Sigmoid colon (tissue), 7 donors: ENCODE measurements at places on chromosomes 7 and 10. TPM values are rescaled to one million over a fixed set of nuclear protein-coding genes. Genes with fewer than 3 reads are reported as not detected.
A peak's percentile ranks its signal among the peaks of the same experiment; 100 is the strongest.

Gene PPA1
- total RNA-seq, result 99.5 TPM

- no peak overlapping the region for H3K4me3 ChIP-seq
- no peaks in the 10 kb centered on the region for H3K4me1 ChIP-seq
- no peak overlapping the region for H3K27ac ChIP-seq
Observed at GRCh38 chr7:103307503-103308231, 10.4 kb downstream of the PMPCB start.

Gene NKX2-3
- total RNA-seq, result 49.9 TPM

Gene LIPK
- not detected for total RNA-seq

Gene CALHM1
- total RNA-seq, result not detected

Gene TMEM130
- 3.2 TPM for total RNA-seq

DNA sequence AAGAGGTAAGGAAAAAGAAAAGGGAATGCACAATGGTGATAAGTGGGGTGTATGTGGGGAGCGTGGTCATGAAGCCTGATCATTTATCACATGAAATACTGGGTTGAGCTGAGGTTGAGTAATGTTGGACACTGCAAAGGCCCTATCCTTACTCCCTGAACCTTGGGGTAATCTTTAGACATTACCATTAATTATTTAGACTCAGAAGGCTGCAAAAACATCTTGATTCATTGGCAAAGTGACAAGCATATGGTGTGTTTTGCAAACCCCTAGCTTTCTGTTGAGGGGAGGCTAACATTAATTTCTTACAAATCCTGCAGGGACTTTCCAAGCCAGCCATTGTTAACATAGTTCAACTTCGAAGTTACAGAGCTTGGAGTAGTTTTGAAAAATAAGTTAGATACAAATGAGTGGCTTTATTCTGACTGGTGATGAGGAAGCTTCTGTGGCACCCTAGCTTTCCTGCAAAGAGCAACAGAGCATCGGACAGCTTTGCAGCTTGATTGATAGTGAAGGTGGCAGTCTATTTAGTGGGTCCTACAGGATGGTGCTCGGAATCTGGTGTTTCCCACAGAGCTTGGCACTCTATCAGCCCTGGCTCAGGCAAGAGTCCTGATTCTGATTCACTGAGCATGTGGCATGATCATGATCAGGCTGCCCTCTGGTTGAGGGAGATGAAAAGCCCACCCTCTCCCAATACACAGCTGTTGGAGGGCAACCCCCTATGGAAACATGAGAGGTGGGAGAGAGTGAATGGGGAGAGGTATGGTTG is 153.7 kb upstream of the NPVF start:
- no peak overlapping the region for H3K4me3 ChIP-seq
- H3K36me3 ChIP-seq, result no peaks in the 10 kb centered on the region
- H3K27me3 ChIP-seq, result no peaks in the 10 kb centered on the region
- H3K4me1 ChIP-seq, result peaks cover 20% of the 10 kb centered on the region
- DNase-seq, result no peak

DNA sequence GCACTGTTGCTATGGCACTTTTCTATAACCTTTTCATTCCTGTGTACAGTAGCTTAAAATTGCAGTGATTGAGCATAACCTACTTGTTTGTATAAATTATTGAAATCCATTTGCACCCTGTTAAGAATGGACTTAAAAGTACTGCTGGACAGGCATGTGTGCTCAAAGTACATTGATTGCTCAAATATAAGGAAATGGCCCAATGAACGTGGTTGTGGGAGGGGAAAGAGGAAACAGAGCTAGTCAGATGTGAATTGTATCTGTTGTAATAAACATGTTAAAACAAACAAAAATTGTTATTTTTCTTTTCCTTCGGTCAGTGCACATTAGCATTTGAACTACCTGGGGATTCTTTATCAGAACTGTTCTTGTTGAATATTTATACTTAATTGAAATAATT is 57.1 kb upstream of the BAMBI start:
- H3K4me3 ChIP-seq, result no peak overlapping the region
- H3K36me3 ChIP-seq, result peaks cover 3% of the 10 kb centered on the region
- H3K27ac ChIP-seq, result no peak overlapping the region
- H3K27me3 ChIP-seq, result no peaks in the 10 kb centered on the region
- no peaks in the 10 kb centered on the region for H3K4me1 ChIP-seq
- no peak for DNase-seq

GRCh38 chr10:48983648-48984351 is 44.2 kb upstream of the LRRC18 start:
- no peak overlapping the region for H3K4me3 ChIP-seq
- H3K27ac ChIP-seq, result no peak overlapping the region

DNA sequence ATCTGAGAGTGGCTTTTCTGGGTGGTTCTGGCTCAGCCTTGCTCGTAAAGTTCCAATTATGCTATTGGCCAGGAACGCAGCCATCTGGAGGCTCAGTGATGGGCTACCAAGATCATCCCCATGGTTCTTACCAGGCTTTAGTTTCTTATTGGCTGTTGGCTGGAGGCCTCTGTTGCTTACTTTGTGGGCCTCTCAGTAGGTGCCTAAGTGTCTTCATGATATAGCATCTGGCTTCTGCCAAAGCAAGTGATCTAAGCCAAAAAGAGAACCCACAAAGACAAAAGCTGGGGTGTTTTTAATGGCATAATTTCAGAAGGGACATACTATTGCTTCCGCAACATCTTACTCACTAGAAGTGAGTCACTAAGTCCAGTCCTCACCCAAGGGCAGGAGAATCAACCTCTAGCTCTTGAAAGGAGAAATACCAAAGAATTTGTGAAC is 132.0 kb upstream of the MDFIC start:
- H3K36me3 ChIP-seq, result no peaks in the 10 kb centered on the region
- no peak overlapping the region for H3K27ac ChIP-seq
- no peaks in the 10 kb centered on the region for H3K4me1 ChIP-seq
- DNase-seq, result no peak
- H3K4me3 ChIP-seq, result no peak overlapping the region
- H3K27me3 ChIP-seq, result no peaks in the 10 kb centered on the region

DNA sequence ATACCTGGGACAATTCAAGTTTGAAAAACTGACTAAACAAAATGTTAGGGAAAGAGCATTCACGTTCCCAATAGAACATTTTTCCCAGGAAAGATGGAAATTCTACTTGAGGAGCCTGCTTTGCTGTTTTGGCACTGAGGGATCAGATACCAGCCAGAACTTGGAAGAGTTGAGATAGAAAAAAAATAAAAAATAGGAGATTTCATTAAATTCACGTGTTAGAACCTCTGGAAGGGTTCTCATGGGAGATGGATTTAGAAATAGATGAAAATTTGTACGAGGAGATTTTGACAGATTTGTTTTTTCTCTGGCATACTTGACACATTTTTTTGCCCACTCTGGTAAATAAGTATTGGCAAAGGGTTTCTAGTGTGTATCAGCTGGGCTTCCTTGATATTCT is 63.7 kb downstream of the CELF2 start:
- H3K27me3 ChIP-seq, result no peaks in the 10 kb centered on the region
- H3K27ac ChIP-seq, result no peak overlapping the region
- H3K36me3 ChIP-seq, result no peaks in the 10 kb centered on the region
- peaks cover 24% of the 10 kb centered on the region for H3K4me1 ChIP-seq
- no peak for DNase-seq

DNA sequence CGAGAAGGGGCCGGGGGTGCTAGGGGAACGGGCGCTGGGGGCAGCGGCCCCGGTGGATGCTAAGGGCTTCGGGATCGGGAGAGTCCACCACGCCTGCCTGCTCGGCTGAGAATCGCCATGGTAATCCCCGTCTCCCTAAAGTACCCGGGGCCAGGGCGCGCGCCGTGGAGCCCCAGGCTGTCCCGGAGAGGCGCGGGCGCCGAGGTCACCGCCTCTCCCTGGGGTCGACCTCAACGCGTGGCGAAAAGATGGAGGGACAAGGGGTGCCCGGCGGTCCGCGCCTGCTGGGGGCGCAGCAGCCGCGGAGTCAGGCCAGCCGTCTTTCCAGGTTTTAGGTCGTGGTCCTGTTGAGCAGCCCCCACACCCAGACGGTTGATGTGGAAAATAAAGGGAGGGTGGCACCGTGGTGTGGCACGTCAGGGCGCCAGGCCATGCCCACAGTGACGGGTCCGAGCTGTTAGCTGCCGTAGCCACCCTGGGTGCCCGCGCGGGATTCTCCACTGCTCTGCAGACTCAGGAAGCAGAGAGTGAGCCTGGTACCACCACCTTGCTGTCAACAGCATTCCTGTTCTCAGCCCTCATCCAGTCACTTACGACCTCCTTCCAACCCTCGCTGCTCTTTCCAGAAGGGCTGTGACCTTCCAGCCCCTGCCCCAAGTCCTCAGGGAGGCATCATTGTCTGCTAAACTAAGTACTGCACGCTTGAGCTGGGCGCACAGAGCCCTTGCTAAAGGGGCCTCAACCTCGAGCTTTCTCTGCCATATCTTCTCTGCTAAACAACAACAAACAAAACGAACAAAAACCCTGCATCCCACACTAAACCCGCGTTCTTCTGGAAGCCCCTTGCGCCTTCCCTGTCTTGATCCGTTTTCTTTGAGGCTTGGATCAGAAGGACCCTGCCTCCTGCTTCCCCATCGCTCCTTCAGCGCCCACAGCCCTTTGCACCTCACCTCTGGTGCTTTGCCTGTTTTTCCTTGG is 666 bp downstream of the SMKR1 start:
- peaks cover 8% of the 10 kb centered on the region for H3K4me1 ChIP-seq
- no peaks in the 10 kb centered on the region for H3K36me3 ChIP-seq
- peak overlapping the region; percentile 52 for H3K4me3 ChIP-seq
- no peak for DNase-seq
- no peak overlapping the region for H3K27ac ChIP-seq
- H3K27me3 ChIP-seq, result peaks cover 16% of the 10 kb centered on the region

Gene KIF20B
- total RNA-seq, result 1.7 TPM

- DNase-seq, result no peak
- H3K4me1 ChIP-seq, result no peaks in the 10 kb centered on the region
- H3K27me3 ChIP-seq, result no peaks in the 10 kb centered on the region
- no peaks in the 10 kb centered on the region for H3K36me3 ChIP-seq
- H3K4me3 ChIP-seq, result no peak overlapping the region
- no peak overlapping the region for H3K27ac ChIP-seq
Observed at GRCh38 chr7:23287612-23288011, 11.5 kb upstream of the MALSU1 start.

DNA sequence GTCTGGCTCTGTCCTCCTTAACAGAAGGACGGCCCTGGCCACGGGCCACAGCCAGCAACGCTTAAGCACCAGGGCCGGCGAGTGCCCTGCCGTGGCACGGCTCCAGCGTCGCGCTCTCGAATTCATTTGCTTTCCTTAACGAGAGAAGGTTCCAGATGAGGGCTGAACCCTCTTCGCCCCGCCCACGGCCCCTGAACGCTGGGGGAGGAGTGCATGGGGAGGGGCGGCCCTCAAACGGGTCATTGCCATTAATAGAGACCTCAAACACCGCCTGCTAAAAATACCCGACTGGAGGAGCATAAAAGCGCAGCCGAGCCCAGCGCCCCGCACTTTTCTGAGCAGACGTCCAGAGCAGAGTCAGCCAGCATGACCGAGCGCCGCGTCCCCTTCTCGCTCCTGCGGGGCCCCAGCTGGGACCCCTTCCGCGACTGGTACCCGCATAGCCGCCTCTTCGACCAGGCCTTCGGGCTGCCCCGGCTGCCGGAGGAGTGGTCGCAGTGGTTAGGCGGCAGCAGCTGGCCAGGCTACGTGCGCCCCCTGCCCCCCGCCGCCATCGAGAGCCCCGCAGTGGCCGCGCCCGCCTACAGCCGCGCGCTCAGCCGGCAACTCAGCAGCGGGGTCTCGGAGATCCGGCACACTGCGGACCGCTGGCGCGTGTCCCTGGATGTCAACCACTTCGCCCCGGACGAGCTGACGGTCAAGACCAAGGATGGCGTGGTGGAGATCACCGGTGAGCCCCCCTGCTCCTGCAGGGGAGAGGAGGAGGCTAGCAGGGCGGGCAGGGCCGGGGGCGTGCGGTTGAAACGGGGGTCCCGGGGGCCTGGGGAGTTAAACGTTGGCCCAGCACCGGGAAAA is at the start of gene HSPB1:
TSS of gene HSPB1 (plus strand) at position 327 of the 855 bp plus-strand sequence. CDS start at position 367, 40 bp downstream.
- peaks cover 46% of the 10 kb centered on the region for H3K4me1 ChIP-seq
- H3K27ac ChIP-seq, result peak within 1 kb of the TSS; percentile 99
- no peaks in the 10 kb centered on the region for H3K27me3 ChIP-seq
- peak within 1 kb of the TSS; percentile 81 for H3K4me3 ChIP-seq

Gene WIPF3
- total RNA-seq, result 0.71 TPM

- H3K4me3 ChIP-seq, result no peak overlapping the region
- no peaks in the 10 kb centered on the region for H3K27me3 ChIP-seq
Observed at GRCh38 chr7:128035712-128036111, 4.5 kb upstream of the LRRC4 start.

GRCh38 chr10:17365402-17365801 is 89.0 kb downstream of the ST8SIA6 start:
- H3K27me3 ChIP-seq, result no peaks in the 10 kb centered on the region
- H3K36me3 ChIP-seq, result no peaks in the 10 kb centered on the region
- H3K27ac ChIP-seq, result no peak overlapping the region
- no peak overlapping the region for H3K4me3 ChIP-seq
- no peak for DNase-seq

- no peaks in the 10 kb centered on the region for H3K36me3 ChIP-seq
- no peak overlapping the region for H3K4me3 ChIP-seq
- no peaks in the 10 kb centered on the region for H3K4me1 ChIP-seq
- no peak overlapping the region for H3K27ac ChIP-seq
Observed at GRCh38 chr7:11181590-11181989, 207.9 kb downstream of the PHF14 start.

DNA sequence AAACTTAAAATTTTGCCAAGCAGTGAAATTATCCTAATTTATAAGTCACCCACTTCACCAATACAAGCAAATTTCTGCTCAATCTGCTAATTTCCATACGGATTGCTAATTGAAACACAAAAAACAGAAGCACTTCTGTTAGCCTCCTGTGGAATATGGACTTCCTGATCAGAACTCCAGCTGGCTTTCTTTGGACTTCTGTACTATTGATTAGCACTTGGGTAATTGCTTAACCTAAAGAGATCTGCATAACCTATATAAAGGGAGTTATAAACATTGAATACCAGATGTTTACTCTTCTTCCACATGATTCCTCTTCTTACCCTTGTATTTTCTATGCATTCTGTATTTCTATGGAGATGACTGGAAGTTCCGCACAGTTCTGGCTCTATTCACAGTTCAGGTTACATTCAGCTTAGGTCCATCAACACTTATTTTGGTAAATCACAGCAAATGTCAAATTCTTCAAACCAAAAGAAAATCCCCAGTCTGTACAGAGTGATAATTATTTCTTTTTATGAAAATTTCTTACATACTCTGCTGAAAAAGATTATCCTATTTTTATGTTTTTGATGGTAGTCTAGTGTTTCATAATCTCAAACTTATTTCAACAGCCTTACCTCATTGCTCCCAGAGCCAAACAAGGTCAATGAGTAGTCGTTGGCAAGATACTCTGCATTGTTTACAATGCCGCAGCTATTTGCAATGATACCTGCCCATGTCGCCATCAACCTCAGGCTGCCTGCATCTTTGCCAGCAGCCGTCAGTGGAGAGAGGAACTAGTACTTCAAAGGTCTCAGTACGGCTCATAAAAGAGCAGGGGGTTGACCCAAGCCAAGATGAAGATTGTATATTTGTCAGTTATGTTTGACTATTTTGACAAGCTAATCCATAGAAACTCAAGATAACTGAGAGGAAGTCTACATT is 225.6 kb downstream of the AHR start:
- no peaks in the 10 kb centered on the region for H3K36me3 ChIP-seq
- no peak overlapping the region for H3K27ac ChIP-seq
- H3K4me1 ChIP-seq, result no peaks in the 10 kb centered on the region
- no peaks in the 10 kb centered on the region for H3K27me3 ChIP-seq
